ENCODE measurements at places on chromosomes 7 and 10.

GRCh38 chr7:148142660-148143248 lies 447.8 kb upstream of the C7orf33 start:
- DNase-seq, result no peak

DNA sequence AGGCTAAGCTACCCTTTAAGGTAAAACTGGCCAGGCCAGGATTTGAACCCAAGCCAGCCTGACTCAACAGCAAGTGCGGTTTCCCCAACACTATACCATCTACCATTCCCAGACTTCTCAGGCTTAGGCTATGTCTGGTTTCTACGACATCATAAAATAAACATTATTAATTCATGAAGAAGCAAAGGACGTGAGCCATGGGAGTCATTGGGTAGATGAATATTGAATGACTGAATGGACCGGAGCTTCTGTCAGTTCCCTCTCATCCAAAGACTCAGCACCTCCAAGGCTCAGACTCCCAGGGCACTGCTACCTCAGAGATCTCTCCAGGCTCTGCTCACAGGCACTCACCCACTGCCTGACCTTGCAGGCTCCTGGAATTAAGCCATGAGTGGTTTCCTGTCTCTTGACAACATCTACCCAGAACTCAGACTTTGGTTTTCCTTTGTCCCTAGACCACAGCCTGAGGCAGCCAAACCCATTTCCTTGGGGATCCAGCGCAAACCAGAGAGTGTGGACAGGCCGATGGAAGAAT lies 64.6 kb upstream of the STEAP1B start:
- no peak for DNase-seq

- no peak for DNase-seq
These were observed 78.2 kb downstream of the ELFN1 start for GRCh38 chr7:1748076-1748838.

DNA sequence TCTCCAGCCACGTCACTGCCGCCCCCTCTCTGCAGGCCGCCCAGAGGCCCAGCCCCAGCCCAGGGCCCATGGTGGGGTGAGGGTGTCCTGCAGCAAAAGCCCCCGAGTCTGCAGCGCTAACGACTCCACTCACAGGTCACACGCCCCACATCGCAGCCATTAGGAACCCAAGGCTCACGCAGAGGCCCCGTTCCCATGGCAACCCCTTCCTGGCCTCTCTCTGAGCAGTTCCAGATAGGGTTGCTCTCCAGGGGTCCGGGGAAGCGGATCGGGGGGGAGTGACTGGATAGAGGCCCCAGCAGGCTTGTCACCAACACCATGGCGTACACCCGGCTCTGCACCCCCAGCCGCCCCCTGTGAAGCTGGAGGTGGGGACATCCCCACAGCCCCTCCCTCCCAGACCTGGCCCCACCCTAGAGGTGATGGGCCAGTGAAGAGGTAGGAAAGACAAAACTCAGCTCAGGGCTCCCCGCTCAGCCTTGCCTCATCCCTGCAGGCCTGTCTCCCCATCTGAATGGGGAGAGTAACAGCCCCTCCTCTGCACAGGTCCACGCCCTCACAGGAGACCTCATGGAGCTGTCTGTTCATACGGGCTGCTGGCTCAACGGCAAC lies 41.2 kb downstream of the TNRC18 start:
- DNase-seq, result no peak

DNA sequence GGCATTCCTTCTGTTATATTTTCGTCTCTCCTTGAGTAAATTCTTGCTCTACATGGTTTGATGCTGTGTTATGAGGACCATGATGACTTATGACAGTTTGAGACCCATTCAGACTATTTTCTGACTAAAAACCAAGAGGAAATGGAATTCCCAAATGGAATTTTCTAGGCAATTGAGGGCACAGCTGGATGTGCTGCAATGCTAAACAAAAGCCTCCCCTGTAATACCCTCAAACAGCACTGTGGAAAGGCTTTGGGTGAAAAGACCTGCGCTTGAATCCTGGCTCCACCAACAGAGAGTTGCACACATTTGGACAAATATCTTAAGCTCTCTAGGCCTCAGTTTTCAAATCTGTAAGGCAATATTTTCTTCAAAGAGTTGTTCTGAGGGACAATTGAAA lies 129.1 kb downstream of the PRKG1 start:
- DNase-seq, result no peak

DNA sequence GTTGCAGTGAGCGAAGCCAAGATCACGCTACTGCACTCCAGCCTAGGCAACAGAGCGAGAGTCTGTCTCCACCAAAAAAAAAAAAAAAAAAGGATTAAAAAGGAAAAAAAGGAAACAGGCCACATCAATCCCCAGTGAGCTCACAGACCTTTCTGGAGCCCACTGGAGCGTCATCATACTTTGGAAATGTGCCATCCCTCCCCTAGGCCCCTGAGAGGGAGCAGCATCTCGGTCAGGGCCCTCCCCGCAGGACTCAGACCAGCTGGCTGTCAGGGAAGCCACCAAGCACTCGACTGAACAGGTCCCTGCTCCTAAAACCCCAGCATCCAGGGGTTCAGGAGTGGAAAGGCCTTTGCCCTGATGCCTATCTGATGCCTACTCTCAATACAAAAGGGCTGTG lies 97.9 kb upstream of the SH2B2 start:
- DNase-seq, result no peak

DNA sequence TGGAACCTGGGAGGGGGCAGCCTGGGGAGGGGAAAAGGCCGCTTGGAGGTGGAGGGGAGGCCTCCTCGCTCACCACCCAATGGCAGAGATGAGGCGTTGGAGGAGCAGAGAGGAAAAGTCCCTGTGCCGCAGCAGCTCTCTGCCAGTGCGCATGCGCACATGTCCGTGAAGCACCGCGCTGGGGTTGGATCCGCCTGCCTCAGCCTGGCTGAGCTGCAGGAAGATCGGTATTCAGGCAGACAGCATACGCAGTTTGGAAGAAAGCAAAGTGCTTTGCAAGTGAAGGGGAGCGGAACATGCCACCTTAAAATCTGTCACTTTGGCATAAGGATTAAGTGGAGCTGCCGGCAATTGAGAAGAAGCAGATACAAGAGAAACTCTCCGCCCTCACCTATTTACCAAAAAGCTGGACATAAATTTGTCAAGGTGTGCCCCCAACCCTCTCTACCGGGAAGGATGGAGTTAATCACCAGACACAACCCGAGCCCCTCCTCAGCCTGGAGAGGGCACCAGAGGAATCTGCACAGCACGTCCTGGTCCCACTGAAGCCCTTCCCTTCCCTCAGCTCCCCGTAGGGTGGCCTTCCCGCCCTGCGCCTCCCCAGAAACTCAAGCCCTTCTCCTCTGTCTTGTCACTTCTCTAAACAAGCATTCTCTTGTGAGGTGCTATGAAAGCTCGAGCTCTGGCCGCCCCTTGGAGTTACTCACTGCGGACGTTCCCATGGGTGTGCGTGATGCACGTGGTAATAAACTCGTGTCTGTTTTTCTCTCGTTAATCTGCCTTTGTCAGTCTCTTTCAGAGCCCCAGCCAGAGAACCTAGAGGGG lies 32.2 kb upstream of the TMEM72 start:
- peak; percentile 21 for DNase-seq

DNA sequence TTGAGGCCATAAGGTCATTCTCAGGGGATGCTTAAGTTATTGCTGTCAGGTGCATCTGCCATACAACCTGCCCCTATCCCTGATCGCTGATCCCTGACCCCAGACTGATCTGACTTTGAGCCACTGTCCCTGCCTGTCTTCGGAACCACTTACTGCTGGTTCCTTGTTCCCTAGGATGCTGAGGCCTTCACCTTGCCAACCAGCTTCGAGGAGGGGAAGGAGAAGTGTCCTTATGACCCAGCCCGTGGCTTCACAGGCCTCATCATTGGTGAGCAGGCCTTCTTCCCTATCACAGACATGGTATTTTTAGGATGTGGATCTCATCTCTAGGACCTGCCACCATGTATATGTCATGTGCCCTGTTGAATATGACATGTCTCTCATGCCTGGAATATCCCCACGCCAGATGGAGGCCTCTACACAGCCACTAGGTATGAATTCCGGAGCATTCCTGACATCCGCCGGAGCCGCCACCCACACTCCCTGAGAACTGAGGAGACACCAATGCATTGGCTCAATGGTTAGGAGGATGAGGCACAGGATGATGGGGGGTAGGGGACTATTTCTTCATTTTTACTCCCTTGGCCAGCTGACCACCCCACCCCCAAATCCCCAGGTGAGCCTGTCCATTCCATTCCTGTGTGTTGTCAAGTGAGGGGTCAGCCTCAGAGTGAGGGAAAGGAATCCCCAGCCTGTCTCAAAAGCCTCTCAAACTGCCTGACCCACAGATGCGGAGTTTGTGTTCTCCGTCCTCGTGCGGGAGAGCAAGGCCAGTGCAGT lies 9.0 kb downstream of the MRPL43 start:
- DNase-seq, result no peak

GRCh38 chr7:134763960-134764359 lies 15.5 kb upstream of the CALD1 start:
- DNase-seq, result no peak

GRCh38 chr10:30374353-30374752 lies 25.3 kb upstream of the MTPAP start:
- DNase-seq, result no peak

Data from thoracic aorta (tissue), 2 donors.